ENCODE measurements at places on chromosomes 2 and 18.

DNA sequence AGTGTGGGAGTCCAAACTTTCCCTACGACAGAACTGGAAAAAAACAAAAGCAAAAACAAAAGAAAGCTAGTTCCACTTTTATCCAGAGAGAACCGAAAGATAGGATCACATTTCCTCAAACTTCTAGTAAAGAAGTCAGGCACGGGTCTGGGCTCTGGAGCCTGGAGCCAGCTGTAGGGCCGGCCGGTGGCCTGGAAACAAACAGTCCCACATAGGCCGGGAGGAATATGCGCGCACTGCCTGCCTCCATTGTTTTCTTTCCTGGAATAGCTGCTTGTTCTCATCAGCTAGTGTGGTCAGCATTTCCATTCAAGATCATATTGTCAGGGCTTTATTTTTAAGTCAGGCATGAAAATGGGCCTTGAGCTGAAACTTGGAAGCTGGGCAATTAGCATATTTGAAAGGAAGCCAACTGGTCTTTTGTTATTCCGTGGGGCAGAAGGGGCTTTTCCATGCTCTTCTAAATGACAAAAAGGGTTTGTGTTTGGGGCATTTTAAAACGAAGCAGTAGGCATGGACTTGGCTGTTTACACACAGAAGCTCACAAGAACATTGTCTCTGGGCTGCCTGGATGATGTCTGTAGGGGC is 58.7 kb upstream of the RFX8 start:
- peak overlapping the region; percentile 52 for H3K27ac ChIP-seq
- no peak overlapping the region for H3K4me3 ChIP-seq
- H3K4me1 ChIP-seq = peaks cover 15% of the 10 kb centered on the region
- no peak for DNase-seq
- H3K36me3 ChIP-seq = no peaks in the 10 kb centered on the region

GRCh38 chr2:202015471-202015870 is 18.2 kb upstream of the FZD7 start:
- no peaks in the 10 kb centered on the region for H3K27me3 ChIP-seq
- no peak overlapping the region for H3K4me3 ChIP-seq
- H3K27ac ChIP-seq = no peak overlapping the region
- H3K36me3 ChIP-seq = no peaks in the 10 kb centered on the region
- no peak for DNase-seq

GRCh38 chr2:151841047-151841424 is 12.8 kb upstream of the ARL5A start:
- no peak overlapping the region for H3K27ac ChIP-seq
- no peaks in the 10 kb centered on the region for H3K27me3 ChIP-seq
- no peak for DNase-seq
- no peak overlapping the region for H3K4me3 ChIP-seq
- H3K4me1 ChIP-seq = no peaks in the 10 kb centered on the region

DNA sequence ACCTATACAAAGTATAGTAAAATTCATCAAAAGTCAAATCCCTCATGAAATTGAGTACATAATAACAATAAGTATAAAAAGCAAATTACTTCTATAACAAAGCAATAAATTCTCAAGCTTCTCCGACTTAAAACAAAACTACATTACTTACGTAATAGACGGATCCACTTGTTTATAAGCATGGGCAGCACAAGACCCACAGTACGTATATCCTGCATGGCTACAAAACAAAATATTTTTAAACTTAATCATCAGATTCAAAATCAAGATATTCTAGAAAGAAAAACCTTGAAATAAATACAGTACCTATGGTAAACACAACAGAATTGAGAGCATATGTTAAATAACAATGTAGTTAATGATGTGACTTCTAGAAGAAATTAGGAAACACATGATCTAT is 78.9 kb downstream of the MEMO1 start:
- no peak overlapping the region for H3K27ac ChIP-seq
- H3K36me3 ChIP-seq = no peaks in the 10 kb centered on the region
- H3K27me3 ChIP-seq = no peaks in the 10 kb centered on the region
- H3K4me3 ChIP-seq = no peak overlapping the region

DNA sequence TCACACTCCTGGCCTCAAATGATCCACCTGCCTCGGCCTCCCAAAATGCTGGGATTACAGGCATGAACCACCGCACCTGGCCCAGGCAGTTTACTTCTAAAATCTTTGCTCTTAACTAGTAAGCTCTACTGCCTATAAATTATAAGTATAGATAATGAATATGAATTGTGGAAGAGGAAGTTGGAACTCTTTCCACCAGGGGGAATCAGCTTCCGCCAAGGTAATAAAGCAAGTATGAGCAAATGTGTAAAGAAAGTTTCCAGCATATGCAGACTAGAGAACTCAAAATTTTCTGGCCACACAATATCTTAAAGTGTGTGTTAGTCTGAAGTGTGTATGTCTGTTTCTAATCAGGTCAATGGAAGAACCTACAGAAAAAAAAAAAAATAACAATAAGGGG is 68.1 kb downstream of the RMDN2 start:
- H3K27me3 ChIP-seq = no peaks in the 10 kb centered on the region
- H3K27ac ChIP-seq = no peak overlapping the region
- DNase-seq = no peak
- no peaks in the 10 kb centered on the region for H3K4me1 ChIP-seq
- peaks cover 13% of the 10 kb centered on the region for H3K36me3 ChIP-seq

- H3K4me3 ChIP-seq = no peak overlapping the region
- H3K27ac ChIP-seq = no peak overlapping the region
- DNase-seq = no peak
- H3K27me3 ChIP-seq = no peaks in the 10 kb centered on the region
Observed at GRCh38 chr18:35778850-35779627, 193.4 kb upstream of the RMP24 start.

GRCh38 chr18:11654736-11655605 is 34.1 kb upstream of the GNAL start:
- no peak overlapping the region for H3K4me3 ChIP-seq
- no peaks in the 10 kb centered on the region for H3K4me1 ChIP-seq
- no peak overlapping the region for H3K27ac ChIP-seq
- no peaks in the 10 kb centered on the region for H3K36me3 ChIP-seq
- H3K27me3 ChIP-seq = no peaks in the 10 kb centered on the region
- DNase-seq = peak; percentile 52

DNA sequence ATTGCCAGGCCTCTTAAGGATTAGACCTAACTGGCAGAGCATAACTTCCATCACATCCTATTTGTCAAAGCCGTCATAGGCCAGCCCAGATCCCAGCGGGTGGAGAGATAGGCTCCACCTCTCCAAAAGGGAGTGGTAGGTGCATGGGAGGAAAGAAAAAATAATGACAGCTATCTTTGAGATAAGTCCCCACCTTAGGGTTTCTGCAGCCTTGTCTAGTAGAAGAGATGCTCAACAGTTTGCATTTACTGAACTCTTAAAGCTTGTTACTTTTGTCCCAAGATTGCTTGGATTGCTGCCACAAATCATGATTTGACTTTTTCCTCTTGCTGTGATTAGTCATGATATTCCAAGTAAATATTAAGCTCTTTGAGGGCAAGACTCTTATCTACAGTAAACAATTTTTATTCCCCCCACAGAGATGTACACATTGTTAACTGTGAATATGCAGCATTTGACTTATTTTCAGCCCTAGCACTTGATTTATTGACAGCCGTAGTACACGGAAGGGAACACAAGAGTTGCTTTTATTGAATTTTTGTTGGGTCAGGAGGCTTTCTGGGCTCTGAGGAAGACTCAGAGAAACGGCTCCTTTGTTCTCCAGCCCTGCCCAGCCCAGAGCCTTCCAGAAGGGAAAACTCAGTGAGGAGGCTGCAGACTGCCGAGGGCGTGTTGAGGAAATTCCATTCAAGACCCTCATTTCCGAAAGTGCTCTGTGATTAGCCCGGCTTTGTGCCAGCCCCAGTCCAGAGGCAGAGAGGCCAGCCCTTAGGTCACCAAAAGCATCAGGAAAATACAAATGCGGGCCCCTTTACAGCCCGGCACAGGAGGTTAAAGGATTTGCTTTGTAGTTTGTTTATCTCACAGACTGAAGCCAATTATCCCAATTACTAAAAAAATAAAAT is 75.5 kb upstream of the ZNF532 start:
- H3K27ac ChIP-seq = peak overlapping the region; percentile 89
- H3K36me3 ChIP-seq = no peaks in the 10 kb centered on the region
- peak; percentile 31 for DNase-seq
- no peaks in the 10 kb centered on the region for H3K27me3 ChIP-seq

DNA sequence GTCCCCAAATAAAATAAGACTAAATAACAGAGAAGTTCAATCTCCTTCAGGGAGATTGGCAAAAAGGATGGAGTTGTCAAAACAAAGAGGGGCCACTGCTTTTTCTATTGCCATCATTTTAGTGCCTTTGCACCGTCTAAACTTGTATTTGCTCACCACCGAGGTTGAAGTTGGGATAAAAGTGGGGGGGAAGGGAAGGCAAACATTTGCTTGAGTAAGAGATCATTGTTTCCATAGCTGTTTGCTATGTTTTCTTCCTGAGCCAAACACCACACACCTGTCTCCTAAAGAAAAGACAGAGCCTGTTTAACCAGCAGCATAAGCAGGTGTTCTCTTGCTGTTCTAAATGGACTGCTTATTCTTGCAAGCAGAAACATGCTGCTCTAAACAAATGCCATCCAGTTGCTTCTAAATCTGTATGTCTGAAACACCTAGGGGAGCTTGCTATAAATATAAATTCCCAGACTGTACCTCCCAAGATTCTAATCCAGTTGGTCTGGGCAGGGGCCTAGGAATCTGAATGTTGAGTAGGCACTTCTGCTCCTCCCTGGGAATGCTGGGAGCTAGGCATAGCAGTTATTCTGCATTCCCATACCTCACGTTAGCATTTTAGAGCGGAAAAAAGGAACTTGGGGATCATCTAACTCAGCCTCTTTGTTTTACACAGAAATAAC is 179.4 kb upstream of the ARL4C start:
- no peaks in the 10 kb centered on the region for H3K27me3 ChIP-seq
- no peak overlapping the region for H3K4me3 ChIP-seq
- DNase-seq = no peak
- no peaks in the 10 kb centered on the region for H3K36me3 ChIP-seq
